NCI-H2029 (cell line): ENCODE measurements at places on chromosomes 5 and 9.

DNA sequence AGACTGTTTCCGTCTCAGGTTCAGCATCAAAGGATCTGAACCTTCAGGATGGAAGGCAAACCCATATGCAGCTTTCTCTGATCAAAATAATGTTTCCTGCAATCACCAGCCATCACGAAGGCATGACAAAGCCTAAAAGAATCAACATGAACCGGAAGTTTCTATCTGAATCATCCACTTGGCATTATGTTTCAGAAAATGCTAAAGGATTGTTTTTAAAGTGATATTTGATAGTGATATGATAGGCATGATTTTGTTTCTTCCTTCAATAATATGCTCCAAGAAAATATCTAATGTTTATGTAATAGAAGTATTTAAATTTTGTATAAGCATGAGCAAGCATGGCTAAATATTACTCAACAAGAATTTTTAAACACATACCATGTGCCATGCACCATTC is 219.6 kb downstream of the PLK2 start:
- no peak for DNase-seq

DNA sequence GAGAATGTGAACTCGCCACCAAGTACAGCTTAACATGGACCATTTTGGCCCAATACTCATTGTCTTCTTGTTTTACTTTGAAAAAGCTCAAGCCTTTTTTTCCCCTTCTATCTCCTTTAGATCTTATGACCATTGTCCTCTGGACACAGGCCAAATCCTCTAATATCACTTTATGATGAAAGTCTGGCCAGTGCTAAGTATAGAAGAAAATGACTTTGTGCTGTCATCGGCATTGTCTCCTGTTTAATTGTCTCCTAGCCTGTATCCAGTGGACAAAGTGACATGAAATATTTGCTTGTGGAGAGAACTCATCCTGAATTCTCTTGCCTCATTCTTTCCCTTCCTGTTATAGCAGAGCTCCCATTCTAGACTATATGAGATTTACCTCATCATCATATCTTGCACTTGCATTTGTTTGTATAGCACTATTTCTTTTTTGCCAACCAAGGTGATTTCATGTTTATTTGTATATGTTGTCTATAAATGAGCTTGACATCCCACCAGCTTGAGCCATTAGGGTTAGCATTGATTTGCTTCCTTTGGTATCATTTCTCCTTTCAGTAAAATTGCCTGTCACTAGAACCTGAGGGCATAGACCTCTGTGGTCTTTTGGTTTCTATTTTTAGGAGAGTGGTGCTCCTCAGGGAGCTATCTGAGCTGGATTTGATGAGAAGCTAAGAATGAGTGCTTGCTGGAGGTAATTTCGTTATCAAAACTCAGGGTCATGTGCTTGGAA is 18.8 kb upstream of the TNFAIP8 start:
- no peak for DNase-seq

- DNase-seq = peak; percentile 76
These were observed 914.4 kb upstream of the SEMA6A start for GRCh38 chr5:117488976-117489500.

DNA sequence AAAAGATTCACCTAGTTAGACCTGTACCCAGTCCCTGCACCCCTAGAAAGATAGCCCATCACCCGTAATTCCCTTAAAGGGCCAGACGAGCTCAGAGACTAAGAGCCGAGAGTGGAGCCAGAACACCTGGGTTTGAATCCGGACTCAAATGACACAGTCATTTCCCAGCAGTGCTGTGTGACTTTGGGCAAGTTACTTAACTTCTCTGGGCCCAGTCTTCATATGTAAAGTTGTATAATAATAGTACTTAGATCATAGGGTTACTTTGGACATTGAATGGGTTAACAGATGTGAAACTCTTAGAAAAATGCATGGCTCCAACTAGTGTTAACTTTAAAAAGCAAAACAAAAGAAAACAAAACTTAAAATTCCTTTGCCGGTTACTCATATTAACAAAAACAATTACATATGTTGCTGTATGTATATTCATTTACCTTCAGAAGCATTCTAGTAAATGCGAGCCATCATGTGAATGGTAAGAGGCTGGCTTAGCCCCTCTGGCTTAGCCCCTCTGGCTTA is 40.4 kb upstream of the RASGRF2 start:
- DNase-seq = no peak

DNA sequence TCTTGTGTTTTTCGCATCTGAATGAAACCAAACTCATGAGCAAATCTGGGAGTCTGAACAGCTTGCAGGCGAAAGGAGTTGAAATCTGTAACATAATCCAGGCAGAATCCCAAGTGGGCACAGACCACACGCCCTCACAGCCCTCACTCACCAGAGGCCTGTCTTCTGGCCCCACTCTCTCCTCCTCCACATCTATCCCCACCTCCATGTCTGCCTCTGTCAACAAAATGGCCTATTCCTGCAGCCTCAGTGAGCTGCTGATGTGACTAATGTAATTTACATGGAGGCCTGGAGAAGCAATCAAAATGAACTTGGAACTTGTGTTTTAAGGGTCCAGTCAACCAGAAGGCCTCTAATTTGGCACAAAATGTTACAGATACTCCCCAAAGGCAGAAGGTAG is 136.6 kb downstream of the GNA14 start:
- no peak for DNase-seq

DNA sequence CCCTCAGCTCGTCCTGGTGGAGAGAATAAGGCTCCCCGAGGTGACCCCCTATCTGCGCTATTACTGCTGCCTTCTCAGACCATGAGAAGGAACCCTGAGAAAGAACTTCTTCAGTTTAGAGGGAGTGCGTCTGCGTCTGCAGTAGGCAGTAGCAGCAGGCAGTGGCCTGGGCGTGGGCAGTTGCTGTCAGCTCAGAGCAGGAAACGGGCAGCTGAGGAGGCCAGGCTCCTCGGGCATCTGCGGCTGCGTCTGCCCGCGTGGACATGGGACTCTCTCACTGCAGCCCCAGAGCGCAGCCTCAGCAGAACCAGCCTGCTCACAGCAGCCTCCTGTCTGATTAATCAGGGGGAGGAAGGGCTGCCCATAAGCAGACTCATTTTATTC is 49.8 kb upstream of the FCN1 start:
- no peak for DNase-seq

GRCh38 chr9:121133104-121133816 is 58.5 kb downstream of the CNTRL start:
- peak; percentile 54 for DNase-seq

- DNase-seq = no peak
These were observed 44.4 kb upstream of the ELOVL7 start for GRCh38 chr5:60888359-60889061.

- DNase-seq = no peak
These were observed 271.6 kb downstream of the MAST4 start for GRCh38 chr5:66867618-66868322.

- no peak for DNase-seq
These were observed 162.4 kb downstream of the CHSY3 start for GRCh38 chr5:130066644-130067043.

DNA sequence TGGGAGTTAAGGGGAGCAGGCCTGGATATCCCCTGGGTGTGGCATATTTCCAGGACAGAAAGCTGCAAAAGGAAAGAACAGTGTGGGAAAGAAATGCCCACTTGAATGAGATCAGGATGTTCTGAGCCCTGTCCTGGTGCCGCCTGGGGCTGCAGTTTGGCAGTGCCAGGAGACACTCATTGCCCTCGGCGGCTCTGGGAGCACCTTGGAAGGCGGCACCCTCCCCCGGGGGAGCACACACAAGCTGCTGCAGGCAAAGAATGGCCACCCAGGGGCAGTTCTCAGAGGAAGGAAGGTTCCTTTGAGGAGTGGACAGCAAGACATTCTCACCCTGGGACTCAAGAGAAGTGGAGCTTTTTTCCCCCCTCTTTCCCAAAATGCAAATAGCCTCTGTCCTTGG is 305.3 kb downstream of the NTRK2 start:
- no peak for DNase-seq
